ENCODE measurements at places on chromosomes 1 and 21.

- no peak for DNase-seq
These were observed 27.0 kb downstream of the KHDRBS1 start for GRCh38 chr1:32040711-32041110.

DNA sequence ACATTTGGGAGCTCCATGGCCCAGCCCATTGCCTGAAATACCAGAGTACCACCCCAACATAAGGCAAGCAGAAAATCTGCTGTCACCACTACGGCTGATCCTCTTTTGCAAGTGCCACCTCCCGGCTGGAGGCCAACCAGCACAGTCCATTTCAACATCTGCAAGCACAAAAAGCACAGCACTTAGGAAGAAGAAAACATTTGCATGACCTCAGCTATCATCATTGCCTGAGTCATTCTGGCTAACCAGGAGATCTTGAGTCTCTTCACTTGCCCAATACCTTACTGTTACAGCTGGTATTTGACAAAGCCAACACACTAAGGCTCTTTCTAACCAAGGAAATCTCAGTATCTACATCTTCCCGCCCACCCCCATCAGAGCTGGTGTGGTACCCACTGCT lies 55.9 kb downstream of the NEK7 start:
- peak; percentile 52 for DNase-seq

DNA sequence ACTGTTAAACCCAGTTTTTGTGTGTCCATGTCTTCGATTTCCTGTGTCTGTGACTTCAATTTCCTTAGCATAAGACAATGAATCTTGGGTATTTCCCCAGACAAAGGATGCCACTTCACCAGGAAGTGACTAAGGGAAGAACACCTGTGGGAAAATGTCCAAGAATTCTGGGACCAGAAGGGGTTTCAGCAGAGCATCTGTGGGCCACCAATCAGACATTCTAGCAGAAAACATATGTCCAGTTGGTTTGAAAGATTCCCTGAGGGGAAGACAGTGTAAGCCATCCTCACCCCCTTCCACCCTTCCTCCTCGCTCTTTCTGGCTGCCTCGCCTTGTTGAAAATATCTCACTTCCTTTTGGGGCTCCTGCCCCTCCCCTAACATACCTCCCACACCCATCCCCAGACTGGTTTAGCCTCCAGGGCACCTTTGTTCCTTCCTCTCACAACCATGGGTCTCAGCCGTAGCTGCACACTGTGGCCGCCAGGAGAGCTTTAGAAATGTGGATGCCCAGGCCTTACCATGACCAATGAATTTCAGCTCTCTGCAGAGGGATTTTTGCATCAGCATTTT lies 25.5 kb upstream of the IFNAR1 start:
- no peak for DNase-seq

GRCh38 chr1:161074676-161075368 lies 5.1 kb upstream of the ARHGAP30 start:
- no peak for DNase-seq

DNA sequence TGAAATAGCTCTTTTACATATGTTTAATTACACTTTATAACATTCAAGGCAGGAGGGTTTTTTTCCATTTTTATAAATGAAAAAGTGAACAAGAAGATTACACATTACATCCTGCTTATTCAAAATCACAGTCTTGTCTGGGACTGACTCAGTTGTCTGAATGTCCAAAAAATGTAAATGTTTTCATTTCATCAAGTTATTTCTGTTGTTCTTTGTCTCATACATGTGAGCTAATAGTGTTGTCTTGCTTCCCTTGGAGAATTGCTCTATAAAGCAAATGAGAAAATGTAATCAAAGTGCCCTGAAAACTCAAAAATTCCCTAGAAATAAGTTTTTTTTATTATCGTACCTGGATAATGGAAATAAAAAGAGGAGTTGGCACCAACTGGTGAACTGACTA lies 242.9 kb downstream of the GRIK1 start:
- no peak for DNase-seq

- DNase-seq = no peak
These were observed 30.4 kb downstream of the RRP1 start for GRCh38 chr21:43819511-43820405.

GRCh38 chr1:89171067-89171438 lies 4.8 kb downstream of the GBP7 start:
- no peak for DNase-seq

DNA sequence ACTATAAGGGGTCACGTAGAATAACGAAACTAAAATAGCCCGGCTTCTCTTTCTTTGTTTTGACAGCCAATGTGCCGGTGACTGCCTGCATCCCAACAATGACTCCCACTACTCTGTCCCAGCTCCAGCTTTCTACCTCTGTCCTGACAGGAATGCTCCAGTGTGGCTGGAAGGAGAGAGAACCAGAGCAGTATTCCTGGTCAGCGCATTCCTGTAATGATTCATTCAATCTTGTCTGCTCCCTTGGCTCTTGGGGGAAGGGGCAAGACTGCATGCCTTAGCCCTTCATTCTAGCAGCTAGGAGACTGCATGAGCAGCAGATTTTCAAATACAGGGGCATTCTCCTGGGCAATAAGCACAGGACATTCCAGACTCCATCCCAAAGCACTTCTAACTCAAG lies 132.1 kb upstream of the PRMT6 start:
- DNase-seq = no peak

GRCh38 chr1:237012788-237013383 lies 8.6 kb upstream of the MT1HL1 start:
- DNase-seq = no peak

DNA sequence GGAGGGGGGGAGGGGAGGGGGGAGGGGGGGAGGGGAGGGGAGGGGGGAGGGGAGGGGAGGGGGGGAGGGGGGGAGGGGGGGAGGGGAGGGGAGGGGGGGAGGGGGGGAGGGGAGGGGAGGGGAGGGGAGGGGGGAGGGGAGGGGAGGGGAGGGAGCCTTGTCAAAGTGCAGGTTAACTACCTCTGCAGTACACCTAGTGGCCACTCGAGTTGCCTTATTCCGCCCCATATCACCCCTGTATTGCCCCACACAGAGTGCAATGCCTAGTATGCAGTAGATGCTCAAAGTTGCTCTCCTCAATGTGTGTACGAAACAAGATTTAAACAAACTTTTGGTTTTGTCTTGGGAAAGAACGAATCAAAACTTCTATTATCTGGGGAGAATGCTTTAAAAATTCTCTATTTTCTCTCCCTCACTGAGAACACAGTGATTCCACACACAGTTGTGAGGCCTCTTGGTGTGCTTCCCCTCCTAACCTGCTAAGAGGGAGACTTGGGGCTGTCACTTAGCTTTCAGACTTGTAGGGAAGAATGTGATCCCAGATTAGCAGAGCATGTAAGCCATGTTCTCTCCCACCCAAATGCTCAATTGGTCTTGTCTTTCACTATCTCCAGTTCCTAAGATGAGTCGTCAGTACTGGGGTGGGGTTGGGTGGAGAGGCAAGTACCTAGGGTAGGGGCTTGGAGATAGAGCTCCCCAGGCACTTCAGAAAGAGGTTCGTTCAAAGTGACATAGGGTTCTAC lies 79.7 kb upstream of the MAP10 start:
- peak; percentile 1 for DNase-seq

DNA sequence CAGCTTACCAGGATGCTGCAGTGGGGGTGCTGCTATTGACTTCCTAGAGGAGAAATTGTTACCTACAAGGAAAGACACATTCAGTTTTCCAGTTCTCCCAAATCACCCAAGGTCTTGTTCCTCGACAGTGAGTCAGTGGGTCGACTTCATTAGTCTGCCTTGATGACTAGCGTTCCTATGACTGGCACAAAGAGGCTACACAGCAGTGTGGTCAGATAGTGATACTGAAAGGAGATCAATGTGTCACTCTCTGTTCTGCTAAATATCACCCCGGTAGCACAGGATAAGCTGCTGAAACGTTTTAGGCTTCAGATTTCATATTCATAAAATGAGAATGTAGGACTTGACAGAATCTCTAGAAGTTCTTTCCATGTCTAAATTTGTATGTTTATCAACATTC lies 357.4 kb downstream of the LMX1A start:
- no peak for DNase-seq

DNA sequence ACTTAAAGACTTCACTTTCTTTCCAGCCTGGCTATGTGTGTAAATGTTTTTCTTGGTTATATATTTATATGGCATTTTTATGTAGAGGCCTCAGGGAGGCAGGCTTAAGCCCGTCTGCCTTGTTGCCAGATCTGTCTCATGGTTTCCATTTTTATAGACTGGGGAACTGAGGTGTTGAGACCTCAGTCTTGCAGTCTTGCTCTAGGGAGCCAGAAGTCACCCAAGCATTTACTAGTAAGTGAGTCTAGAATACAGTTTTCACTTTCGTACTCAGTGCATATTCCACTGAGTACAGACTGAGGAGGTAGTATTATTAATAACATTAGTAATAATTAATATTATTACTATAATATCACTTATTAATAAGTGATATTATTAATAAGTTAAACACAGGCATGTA lies 161.4 kb downstream of the UCK2 start:
- no peak for DNase-seq

DNA sequence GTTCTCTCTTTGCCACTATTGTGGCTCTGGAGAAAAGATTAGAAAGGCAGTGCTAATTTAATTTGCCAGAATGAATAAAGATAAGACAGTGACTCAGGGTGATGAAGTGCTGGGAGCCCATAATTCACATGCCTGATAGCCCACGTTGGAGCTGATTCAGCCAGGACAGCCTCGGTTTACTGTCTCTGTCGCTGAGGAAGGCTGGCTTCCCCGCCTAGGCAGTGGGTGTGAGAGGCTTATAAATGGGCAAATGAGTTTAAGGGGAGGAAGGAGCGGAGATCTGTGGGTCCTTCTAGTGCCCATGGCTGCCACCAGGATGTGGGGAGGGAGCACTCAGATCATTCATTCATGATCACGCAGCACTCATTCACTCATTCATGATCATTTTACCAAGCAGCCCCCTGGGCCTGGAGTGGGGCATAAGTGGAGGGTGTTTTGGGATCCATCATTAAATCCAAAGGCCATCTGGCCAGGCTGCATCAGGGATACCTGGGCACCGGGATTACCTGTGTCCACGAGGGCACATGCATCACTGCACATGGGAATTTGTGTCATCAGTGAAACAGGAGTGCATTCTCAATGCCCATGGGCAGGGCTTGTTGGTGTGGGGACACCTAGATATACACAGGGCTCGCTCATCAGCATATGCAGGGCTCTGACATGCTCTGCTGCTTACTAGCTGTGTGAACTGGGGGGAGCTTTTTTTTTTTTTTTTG lies 315.4 kb downstream of the MATN1 start:
- DNase-seq = no peak

- DNase-seq = no peak
These were observed 52.0 kb downstream of the ZC3H11B start for GRCh38 chr1:219560856-219561255.

Measured in adipocyte (in vitro differentiated cells).